ENCODE measurements at places on chromosomes 13 and 19. TPM values are rescaled to one million over a fixed set of nuclear protein-coding genes. Genes with fewer than 3 reads are reported as not detected.
A peak's percentile ranks its signal among the peaks of the same experiment; 100 is the strongest.

- no peak for DNase-seq
Measured at GRCh38 chr13:48575031-48575430, 42.2 kb upstream of the RCBTB2 start.

DNA sequence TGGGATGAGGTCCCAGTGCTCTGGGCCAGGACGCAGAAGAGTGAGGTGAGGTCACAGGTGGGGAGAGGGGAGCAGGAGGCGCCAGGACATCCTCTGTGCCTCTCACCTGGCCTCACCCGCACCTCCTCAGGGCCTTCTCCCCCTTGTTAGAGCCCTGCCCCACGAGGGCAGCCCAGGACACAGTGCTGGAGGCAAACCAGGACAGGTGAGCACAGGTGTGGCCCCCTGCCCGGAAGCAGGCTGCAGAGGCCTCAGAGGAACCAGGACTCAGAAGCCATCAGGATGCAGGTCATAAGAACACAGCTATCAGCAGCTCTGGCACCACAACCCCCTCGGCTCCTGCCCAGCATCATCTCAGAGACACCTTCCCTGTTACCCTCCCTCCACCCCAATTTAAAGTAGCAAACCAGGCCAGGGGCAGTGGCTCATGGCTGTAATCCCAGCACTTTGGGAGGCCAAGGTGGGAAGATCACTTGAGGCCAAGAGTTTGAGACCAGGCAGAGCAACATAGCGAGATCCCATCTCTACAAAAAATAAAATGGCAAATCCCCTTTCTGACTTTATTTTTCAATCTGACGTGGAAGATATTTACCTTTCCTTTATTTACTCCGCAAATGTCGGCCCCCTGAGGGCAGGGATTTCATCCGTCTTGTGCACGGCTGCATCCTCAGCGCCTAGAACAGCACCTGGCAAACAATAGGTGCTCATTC lies at the start of gene CEACAM16:
Gene CEACAM16, plus strand, starts transcription at position 660 of the 710 bp plus-strand sequence. CDS start 2,306 bp downstream, outside the sequence.
- DNase-seq, result no peak

DNA sequence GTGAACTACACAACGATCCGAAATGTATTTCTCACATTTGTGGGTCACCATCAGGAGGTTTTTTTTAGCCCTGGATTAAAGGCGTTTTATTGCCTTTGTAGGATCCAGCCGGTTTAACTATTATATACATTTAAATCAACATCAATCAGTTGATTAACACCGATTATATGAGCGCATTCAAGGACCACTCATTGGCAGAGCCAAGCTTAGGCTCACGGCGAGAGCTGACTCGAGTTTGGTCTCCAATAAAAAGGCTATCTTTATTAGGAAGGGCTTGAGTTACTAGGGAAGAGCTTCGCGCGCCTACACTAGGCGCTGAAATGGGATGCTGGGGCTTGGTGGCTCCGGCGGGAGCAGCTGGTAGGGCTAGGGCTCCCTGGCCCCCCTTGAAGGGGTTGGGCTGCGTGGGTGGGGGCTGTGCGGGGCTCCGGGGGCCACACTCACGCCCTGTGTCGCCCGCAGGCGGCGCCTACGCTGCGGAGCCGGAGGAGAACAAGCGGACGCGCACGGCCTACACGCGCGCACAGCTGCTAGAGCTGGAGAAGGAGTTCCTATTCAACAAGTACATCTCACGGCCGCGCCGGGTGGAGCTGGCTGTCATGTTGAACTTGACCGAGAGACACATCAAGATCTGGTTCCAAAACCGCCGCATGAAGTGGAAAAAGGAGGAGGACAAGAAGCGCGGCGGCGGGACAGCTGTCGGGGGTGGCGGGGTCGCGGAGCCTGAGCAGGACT lies 4.2 kb downstream of the PDX1 start:
- DNase-seq, result no peak

The RHPN2 gene
- total RNA-seq, result 3.1 TPM

GRCh38 chr19:13155472-13156359 lies 5.5 kb downstream of the IER2 start:
- DNase-seq, result peak; percentile 71

- DNase-seq, result no peak
Measured at GRCh38 chr13:47813718-47814117, 187.4 kb downstream of the SUCLA2 start.

DNA sequence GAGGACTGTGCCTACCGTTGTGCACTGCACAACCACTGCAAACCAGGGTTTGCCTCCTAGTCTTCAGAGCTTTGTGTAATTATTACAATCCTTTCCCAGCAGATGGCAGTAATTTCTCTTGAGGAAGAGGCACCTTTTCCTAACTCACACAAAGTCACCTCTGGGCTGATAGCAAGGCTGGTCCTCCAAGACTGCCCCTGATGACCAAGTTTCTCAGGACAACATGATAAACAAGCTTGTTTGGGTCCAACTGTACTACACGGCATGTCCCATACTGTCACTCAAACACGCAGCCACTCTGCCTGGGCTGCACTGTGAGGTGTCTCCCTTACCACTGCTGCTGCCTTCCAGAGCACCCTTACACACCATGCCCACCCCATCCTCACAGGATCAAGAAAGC lies 39.3 kb downstream of the RFXAP start:
- DNase-seq, result peak; percentile 58

- DNase-seq, result no peak
Measured at GRCh38 chr13:100108913-100109507, 20.1 kb downstream of the PCCA start.

The CD33 gene
- total RNA-seq, result not detected

GRCh38 chr13:65613004-65613403 lies 1617.1 kb downstream of the PCDH9 start:
- no peak for DNase-seq

Data from HFFc6 (cell line).